ENCODE measurements at places on chromosomes 5 and 9. TPM values are rescaled to one million over a fixed set of nuclear protein-coding genes. Genes with fewer than 3 reads are reported as not detected.

- no peak for DNase-seq
- no peak overlapping the region for H3K27ac ChIP-seq
- H3K27me3 ChIP-seq: no peaks in the 10 kb centered on the region
Observed at GRCh38 chr9:130311003-130311402, 45.4 kb downstream of the HMCN2 start.

DNA sequence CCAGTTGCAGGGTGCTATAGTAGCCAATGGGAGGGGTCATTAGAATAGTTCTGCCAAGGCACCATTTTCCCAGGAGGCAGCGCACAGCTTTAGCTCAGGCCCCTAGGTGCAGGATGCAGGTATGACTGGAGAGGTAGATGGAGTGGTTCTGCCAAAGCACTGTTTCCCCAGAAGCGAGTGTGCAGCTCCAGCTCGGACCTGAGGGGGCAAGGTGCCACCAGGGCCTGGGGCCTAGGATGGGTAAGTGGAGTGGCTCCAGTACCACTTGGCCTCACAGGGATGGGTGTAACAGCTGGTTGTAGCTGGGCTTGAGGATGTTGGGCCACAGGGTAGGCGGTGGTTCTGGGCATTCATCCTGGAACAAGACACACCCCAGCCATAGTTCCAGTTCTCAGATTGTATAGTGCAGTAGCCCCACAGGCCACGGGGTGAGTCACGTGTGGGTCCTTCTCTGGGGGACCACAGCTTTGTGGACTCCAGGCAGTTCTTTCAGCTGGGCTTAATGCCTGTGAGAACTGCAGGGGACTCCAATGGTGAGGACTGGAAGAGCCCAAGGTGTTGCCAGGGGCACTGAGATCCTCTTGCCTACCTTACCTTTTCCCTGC lies 185.5 kb upstream of the ANKH start:
- no peak for DNase-seq
- H3K4me1 ChIP-seq: no peaks in the 10 kb centered on the region
- H3K4me3 ChIP-seq: no peak overlapping the region
- no peaks in the 10 kb centered on the region for H3K36me3 ChIP-seq

DNA sequence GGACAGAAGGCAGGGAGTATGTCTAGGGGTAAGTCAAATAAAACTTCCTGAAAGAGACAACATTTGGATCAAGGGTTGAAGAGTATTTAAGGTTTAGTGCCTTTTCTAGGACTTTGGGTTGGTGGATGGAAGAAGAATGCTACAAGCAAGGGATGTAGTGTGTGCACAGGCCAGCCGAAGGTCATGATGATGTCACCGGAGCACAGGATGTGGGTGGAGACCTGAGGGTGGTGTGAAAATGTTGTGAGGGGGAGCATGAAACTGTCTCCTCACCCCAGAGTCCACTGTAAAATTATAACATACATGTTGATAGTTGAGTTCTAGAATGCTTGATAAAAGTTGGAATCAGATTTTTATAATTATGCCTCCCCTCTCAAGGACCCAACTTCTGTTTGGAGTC lies 553.3 kb upstream of the SGCD start:
- no peak overlapping the region for H3K27ac ChIP-seq
- DNase-seq: no peak
- H3K27me3 ChIP-seq: peaks cover 46% of the 10 kb centered on the region
- H3K36me3 ChIP-seq: no peaks in the 10 kb centered on the region
- no peak overlapping the region for H3K4me3 ChIP-seq

GRCh38 chr9:133566817-133567216 lies 32.3 kb downstream of the ADAMTSL2 start:
- H3K27ac ChIP-seq: no peak overlapping the region
- no peak for DNase-seq
- H3K4me1 ChIP-seq: peaks cover 21% of the 10 kb centered on the region

GRCh38 chr9:122125158-122125508 lies 32.0 kb upstream of the TTLL11 start:
- peaks cover 49% of the 10 kb centered on the region for H3K27me3 ChIP-seq
- peaks cover 15% of the 10 kb centered on the region for H3K4me1 ChIP-seq
- no peaks in the 10 kb centered on the region for H3K36me3 ChIP-seq
- DNase-seq: peak; percentile 91
- H3K4me3 ChIP-seq: peak overlapping the region; percentile 38

GRCh38 chr9:136539427-136540421 lies 6.1 kb downstream of the NOTCH1 start:
- H3K4me3 ChIP-seq: no peak overlapping the region
- peaks cover 29% of the 10 kb centered on the region for H3K4me1 ChIP-seq
- H3K27me3 ChIP-seq: no peaks in the 10 kb centered on the region
- H3K27ac ChIP-seq: peak overlapping the region; percentile 25
- no peak for DNase-seq

DNA sequence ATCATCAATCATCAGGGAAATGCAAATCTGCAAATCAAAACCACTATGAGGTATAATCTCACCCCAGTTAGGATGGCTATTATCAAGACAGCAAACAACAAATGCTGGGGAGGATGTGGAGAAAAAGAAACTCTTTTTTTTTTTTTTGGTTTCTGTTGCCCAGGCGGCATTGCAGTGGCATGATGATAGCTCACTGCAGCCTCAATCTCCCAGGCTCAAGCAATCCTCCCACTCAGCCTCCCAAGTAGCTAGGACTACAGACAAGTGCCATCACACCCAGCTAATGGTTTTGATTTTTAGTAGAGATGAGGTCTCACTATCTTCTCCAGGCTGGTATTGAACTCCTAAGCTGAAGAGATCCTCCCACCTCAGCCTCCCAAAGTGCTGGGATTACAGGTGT lies 5.4 kb upstream of the CNTRL start:
- H3K4me3 ChIP-seq: no peak overlapping the region
- no peak overlapping the region for H3K27ac ChIP-seq
- peaks cover 15% of the 10 kb centered on the region for H3K36me3 ChIP-seq
- DNase-seq: no peak

DNA sequence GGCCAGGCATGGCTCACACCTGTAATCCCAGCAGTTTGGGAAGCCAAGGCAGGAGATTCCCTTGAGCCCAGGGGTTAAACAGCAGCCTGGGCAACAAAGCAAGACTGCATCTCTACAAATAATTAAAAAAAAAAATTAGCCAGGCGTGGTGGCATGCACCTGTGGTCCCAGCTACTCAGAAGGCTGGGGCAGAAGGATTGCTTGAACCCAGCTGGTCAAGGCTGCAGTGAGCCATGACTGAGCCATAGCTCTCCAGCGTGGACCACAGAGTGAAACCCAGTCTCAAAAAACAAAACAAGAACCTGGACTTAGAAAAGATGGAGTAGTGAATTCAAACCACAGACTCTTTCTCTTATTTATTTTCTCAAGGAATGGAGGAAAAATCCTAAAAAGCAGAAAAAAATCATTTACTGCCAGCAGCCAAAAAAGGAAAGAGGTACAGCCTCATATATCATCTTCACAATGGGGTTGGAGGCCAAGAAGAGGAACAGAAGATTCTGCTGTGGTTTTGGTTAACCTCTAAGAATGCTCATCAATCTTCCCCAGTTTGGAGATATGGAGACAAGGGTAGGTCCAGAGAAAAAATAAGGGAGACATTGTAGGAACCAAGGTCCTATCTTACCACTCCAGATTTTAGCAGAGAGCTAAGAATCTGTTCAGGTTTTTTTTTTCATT lies 40.0 kb upstream of the MYO10 start:
- H3K27me3 ChIP-seq: no peaks in the 10 kb centered on the region
- DNase-seq: no peak
- H3K27ac ChIP-seq: no peak overlapping the region
- H3K36me3 ChIP-seq: no peaks in the 10 kb centered on the region
- H3K4me3 ChIP-seq: no peak overlapping the region

GRCh38 chr5:133681896-133682295 lies 69.6 kb upstream of the FSTL4 start:
- H3K4me3 ChIP-seq: no peak overlapping the region
- H3K36me3 ChIP-seq: no peaks in the 10 kb centered on the region
- no peaks in the 10 kb centered on the region for H3K4me1 ChIP-seq
- H3K27ac ChIP-seq: no peak overlapping the region
- DNase-seq: no peak

GRCh38 chr9:115116421-115117284 lies 1.3 kb downstream of the TNC start:
- no peak overlapping the region for H3K27ac ChIP-seq
- no peaks in the 10 kb centered on the region for H3K36me3 ChIP-seq
- DNase-seq: no peak
- no peak overlapping the region for H3K4me3 ChIP-seq

GRCh38 chr5:158530115-158530514 lies 569.6 kb downstream of the EBF1 start:
- peaks cover 7% of the 10 kb centered on the region for H3K4me1 ChIP-seq
- no peak overlapping the region for H3K4me3 ChIP-seq
- peaks cover 19% of the 10 kb centered on the region for H3K27me3 ChIP-seq
- H3K27ac ChIP-seq: no peak overlapping the region
- DNase-seq: no peak

GRCh38 chr9:68741704-68742332 lies 36.8 kb downstream of the PIP5K1B start:
- H3K4me3 ChIP-seq: no peak overlapping the region
- H3K4me1 ChIP-seq: peaks cover 6% of the 10 kb centered on the region
- H3K27me3 ChIP-seq: no peaks in the 10 kb centered on the region
- H3K36me3 ChIP-seq: no peaks in the 10 kb centered on the region

- DNase-seq: no peak
- peaks cover 15% of the 10 kb centered on the region for H3K27me3 ChIP-seq
- peaks cover 22% of the 10 kb centered on the region for H3K4me1 ChIP-seq
- no peak overlapping the region for H3K27ac ChIP-seq
- H3K36me3 ChIP-seq: no peaks in the 10 kb centered on the region
- H3K4me3 ChIP-seq: no peak overlapping the region
Observed at GRCh38 chr5:97835112-97835511, 652.1 kb upstream of the RIOK2 start.

GRCh38 chr9:136368190-136368589 lies 4.6 kb upstream of the DNLZ start:
- no peak for DNase-seq
- peaks cover 14% of the 10 kb centered on the region for H3K4me1 ChIP-seq
- no peaks in the 10 kb centered on the region for H3K27me3 ChIP-seq
- no peak overlapping the region for H3K4me3 ChIP-seq
- no peak overlapping the region for H3K27ac ChIP-seq
- H3K36me3 ChIP-seq: no peaks in the 10 kb centered on the region

- H3K36me3 ChIP-seq: peaks cover 36% of the 10 kb centered on the region
- H3K27me3 ChIP-seq: no peaks in the 10 kb centered on the region
Observed at GRCh38 chr5:32241034-32241783, 67.1 kb upstream of the GOLPH3 start.

DNA sequence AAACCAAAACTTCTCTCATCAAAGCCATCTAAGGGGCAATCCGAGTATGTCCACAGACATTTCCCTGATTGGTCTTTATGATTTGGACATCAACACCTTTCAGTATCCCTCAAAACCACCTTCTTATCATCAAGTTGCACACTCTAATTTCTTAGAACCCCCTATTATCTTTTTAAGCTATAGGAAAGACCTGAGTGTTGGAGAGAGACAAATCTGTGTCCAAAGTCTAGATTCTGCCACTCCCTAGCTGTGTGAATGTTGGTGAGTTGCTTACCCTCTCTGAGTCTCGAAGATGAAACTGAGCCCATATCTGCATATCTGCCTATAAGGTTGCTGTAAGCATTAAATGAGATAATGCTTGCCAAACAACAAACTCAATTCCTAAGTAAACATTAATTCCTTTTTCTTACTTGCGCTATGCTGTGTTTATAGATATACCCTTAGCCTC lies 159.1 kb downstream of the DOCK8 start:
- DNase-seq: no peak
- peaks cover under 1% of the 10 kb centered on the region for H3K27me3 ChIP-seq
- no peaks in the 10 kb centered on the region for H3K36me3 ChIP-seq
- H3K4me3 ChIP-seq: no peak overlapping the region

DNA sequence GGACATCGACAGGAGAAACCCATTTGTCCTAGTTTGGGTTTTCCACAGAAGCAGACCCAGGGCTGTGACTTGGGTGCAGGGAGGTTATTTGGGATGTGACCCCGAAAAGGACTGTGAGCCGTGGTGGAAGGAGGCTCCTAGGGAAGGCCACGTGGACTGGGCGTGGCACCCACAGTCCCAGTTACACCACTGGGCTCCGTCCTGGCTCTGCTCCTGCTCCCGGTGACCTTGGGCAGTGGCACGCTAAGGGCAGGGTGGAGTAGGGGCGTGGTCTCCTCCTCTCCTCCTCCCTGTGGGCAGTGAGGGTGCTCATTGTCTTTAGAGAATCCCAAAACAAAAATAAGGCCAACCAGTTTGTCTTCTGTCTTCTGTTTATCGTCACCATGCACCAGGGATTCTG lies 190.1 kb downstream of the GADD45G start:
- no peak overlapping the region for H3K27ac ChIP-seq
- no peak for DNase-seq
- no peaks in the 10 kb centered on the region for H3K36me3 ChIP-seq
- H3K4me3 ChIP-seq: no peak overlapping the region

- no peaks in the 10 kb centered on the region for H3K27me3 ChIP-seq
- H3K27ac ChIP-seq: no peak overlapping the region
- DNase-seq: no peak
- peaks cover 44% of the 10 kb centered on the region for H3K36me3 ChIP-seq
Observed at GRCh38 chr5:126561908-126562307, 33.1 kb downstream of the ALDH7A1 start.

DNA sequence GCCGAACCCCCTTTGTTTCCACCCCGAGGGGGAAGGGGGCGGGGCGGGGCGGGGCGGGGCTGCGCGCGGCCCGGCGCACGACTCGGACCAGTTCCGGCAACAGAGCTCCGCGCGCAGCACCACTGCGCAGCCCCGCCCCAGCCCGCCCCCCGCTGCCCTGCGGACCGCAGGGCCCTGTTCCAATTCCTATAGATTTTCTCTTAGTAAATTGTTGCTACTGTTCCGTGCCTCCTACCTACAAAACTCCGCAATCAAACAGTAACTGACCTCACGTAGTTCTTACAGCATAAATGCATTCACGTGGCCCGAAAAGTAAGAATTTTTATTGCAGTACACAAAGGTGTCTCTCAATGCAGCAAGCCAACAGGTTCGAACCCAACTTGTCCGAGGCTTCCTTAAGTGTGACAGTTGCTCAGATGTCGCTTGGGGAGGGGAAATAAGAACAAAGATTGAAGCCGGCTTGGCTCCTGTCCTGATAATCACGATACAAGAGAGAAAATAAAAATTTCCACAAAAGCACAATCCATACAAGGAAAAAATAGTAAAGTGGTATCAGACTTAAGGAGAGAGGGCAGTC lies 1.2 kb upstream of the RNF38 start:
- peak overlapping the region; percentile 92 for H3K4me3 ChIP-seq
- no peaks in the 10 kb centered on the region for H3K27me3 ChIP-seq
- peaks cover 5% of the 10 kb centered on the region for H3K36me3 ChIP-seq
- no peak for DNase-seq
- H3K27ac ChIP-seq: peak overlapping the region; percentile 97
- H3K4me1 ChIP-seq: peaks cover 25% of the 10 kb centered on the region

- peaks cover 5% of the 10 kb centered on the region for H3K36me3 ChIP-seq
- no peak overlapping the region for H3K27ac ChIP-seq
- peaks cover 4% of the 10 kb centered on the region for H3K4me1 ChIP-seq
- no peak for DNase-seq
Observed at GRCh38 chr9:105391288-105391687, 56.5 kb upstream of the FSD1L start.

GRCh38 chr5:126680191-126680817 lies 79.6 kb downstream of the PHAX start:
- no peak overlapping the region for H3K4me3 ChIP-seq
- peak overlapping the region; percentile 67 for H3K27ac ChIP-seq
- no peaks in the 10 kb centered on the region for H3K27me3 ChIP-seq
- DNase-seq: no peak

The PSAT1 gene
- 32.5 TPM for total RNA-seq

The CORO2A gene
- 5.9 TPM for total RNA-seq

The STC2 gene
- 26.9 TPM for total RNA-seq

The NR2F1 gene
- total RNA-seq: 19.7 TPM

The ADRA1B gene
- total RNA-seq: 2.4 TPM

The GMCL2 gene
- not detected for total RNA-seq

The PTGER4 gene
- 40.0 TPM for total RNA-seq

The CDKN2A gene
- total RNA-seq: 86.1 TPM

The CARD9 gene
- 3.6 TPM for total RNA-seq

The GNA14 gene
- 0.22 TPM for total RNA-seq

Data from mesothelial cell of epicardium (in vitro differentiated cells).